ENCODE measurements at places on chromosomes 7 and 10.

DNA sequence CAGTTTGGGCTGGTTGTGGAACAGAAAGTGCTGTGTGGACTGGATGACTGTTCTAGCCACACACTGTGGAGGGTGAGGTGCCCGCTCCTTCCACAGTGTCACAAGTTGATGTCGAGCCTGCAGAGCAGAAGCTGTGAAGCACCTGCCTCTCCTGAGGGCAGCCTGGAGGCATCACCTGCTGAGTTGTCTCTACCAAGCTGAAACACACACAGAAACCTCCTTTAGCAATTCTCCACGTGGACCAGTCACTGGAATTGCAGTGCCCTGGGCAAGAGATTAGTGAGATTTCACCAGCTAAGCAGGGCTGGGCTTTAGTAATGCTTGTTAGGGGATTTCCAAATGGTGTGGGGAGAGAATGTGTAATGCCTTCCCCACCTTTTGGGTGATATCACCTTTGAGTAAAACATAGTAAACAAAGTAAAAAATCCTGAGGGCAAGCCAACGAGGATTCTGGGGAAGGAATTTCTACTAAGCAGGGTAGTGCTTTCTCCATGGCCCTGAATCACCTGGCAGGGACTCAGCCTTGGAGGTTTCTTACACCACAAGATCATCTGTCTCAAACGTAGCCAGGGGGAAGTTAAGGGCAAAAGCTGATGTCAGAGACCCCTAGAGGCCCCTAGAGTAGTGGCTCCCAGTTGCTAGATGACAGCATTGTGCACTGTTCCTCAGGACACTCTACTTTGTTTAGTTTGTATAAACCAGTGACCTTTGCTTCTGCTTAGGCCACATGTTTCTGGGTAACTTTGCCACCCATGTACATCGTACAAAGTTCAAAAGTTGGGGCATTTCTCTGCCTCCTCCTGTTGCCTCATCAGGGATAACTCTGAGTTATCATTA is 233.1 kb upstream of the IGFBP3 start:
- DNase-seq: no peak

GRCh38 chr7:122651451-122651850 is 47.5 kb downstream of the RNF133 start:
- DNase-seq: no peak

DNA sequence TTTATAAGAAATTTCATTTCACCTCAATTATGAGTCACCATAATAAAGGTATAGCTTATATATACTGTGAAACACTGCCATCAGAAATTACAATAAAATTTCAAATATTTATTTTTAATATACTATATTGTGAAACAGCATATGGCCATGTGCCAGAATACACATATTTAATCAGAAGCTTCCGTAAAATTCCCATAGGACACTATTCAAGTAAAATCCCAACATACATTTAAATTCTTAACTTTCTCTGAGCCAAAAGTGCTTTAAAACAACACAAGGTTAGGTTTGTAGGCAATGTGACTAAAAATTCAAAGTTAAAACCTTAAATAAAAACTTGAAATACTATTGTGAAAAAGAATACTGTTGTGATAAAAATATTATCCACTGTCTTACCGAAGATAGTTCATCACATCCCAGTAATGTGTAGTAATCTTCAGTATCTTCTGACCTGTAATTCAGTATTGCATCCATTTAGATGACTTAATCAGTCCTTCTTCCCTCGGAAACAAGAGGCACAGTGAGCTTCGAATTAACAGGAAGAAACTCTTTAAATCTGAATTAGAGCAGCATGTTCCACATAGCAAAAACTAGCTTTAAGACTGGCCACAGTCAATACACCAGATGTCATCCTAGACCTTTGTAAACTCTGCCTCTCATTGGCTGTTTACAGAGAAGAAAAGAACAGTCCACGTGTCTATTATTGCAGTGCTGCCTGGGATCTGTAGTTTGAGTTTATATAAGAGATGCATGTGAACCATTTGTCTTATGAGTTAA is at the start of gene DNAJC12:
DNAJC12 (minus strand) TSS at position 648 of the 774 bp plus-strand sequence; CDS start at position 471, 177 bp downstream.
- peak; percentile 48 for DNase-seq

GRCh38 chr7:2775376-2775775 is 68.7 kb downstream of the GNA12 start:
- no peak for DNase-seq

DNA sequence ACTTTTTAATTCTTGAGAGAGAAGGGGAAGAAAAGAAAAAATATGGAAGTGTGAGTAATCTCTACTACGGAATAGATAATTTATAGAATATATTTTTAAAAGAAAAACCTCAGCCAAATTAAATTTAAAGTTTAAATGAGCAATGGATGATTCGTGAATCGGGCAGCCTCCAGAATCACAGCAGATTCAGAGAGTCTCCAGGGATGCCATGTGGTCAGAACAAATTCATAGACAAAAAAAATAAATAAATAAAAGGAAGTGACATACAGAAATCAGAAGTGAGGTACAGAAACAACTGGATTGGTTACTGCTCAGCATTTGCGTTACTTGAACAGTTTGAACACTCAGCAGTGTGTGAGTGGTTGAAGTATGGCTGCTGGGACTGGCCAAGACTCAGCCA is 53.0 kb downstream of the PHYHIPL start:
- no peak for DNase-seq

DNA sequence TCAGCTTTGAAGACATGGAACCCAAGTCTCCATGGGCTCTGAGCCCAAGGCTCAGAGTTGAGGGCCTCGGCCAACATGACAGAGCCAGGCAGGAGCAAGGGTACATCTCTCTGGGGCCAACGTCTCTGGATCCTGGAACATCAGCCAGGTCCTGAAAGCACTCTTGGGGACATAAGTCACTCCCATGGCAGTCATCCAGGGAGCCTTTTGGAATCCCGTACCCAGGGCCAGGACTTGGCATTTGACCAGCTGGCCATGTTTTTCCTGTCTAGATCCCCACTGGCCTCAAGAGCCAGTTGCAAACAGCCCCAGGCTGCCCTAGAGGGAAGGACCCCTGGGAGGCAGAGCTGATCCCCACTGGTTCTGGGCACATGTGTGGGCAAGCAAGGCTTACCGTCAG is 4.3 kb upstream of the CXCL12 start:
- DNase-seq: no peak

DNA sequence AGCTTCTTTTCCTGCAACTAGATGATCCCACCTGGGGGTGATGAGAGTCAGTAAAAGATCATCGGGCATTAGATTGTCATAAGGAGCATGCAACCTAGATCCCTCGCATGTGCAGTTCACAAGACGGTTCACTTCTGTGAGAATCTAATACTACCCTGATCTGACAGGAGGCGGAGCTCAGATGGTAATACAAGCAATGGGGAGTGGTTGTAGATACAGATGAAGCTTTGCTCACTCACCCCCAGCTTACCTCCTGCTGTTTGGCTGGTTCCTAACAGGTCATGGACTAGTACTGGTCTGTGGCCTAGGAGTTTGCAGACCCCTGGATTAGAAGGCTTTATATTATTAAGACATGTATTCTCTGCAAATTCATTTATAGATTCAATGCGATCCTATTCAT is 181.6 kb upstream of the MGMT start:
- no peak for DNase-seq

DNA sequence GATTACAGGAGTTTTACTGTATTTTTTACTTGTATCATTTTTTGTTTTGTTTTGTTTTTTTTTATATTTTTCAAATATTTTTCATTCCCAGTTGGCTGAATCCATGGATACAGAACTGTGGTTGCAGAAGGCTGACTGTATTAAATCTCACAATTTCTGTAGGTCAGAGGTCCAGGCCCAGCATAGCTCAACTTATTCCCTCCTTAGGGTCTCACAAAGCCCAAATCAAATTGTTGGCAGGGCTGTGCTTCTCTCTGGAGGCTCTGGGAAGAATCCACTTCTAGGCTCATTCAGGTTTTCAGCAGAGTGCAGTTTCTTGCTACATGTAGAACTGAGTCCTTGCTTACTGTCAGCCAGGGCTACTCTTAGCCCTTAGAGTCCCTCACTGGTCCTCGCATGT is 22.6 kb downstream of the TSPAN14 start:
- no peak for DNase-seq

DNA sequence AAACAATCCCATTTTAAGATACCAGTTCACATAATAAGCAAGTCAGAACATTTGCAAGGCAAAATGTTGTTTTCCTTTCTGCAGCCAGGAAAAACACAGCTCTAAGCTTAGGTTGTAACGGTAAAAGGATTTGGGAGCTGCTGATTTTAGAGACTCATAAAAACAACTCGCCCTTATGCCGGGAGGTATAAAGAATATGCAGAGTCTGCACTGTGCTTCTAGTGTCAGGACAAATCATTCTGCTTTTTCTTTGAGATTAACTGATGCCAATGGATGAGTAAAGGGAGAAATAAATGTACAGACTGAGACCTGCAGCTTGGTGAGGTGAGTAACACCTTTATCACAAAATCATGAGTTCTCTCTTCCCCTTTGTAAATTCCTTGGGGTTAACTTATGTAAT is 2.0 kb upstream of the SFR1 start:
- DNase-seq: peak; percentile 28

GRCh38 chr10:86756511-86757112 is at the start of gene BMPR1A:
Gene BMPR1A, plus strand, starts transcription at chr10:86756619. Its CDS starts 119,400 bp downstream, at chr10:86876019.
- no peak for DNase-seq

- no peak for DNase-seq
Measured at GRCh38 chr7:35849158-35849831, 48.4 kb downstream of the SEPTIN7 start.

All from inflammatory macrophage treated with lipopolysaccharide for 1 hour (primary cell).